ENCODE measurements at places on chromosomes 7 and 10. TPM values are rescaled to one million over a fixed set of nuclear protein-coding genes. Genes with fewer than 3 reads are reported as not detected.

GRCh38 chr7:90660819-90661218, 64.7 kb downstream of the CDK14 start:
- no peak overlapping the region for H3K4me3 ChIP-seq
- no peak overlapping the region for H3K27ac ChIP-seq
- peaks cover 3% of the 10 kb centered on the region for H3K36me3 ChIP-seq
- no peaks in the 10 kb centered on the region for H3K27me3 ChIP-seq

DNA sequence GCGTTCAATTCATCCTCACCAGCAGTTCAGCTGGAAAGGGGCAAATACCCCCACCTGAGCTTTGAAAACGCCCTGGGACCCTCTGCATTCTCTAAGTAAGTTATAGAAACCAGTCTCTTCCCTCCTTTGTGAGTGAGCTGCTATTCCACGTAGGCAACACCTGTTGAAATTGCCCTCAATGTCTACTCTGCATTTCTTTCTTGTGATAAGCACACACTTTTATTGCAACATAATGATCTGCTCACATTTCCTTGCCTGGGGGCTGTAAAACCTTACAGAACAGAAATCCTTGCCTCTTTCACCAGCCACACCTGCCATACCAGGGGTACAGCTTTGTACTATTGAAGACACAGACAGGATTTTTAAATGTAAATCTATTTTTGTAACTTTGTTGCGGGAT, 155.8 kb upstream of the LANCL2 start:
- H3K36me3 ChIP-seq = no peaks in the 10 kb centered on the region
- H3K4me3 ChIP-seq = no peak overlapping the region
- H3K27me3 ChIP-seq = no peaks in the 10 kb centered on the region
- peaks cover 4% of the 10 kb centered on the region for H3K4me1 ChIP-seq

Gene SPRN
- total RNA-seq = 0.48 TPM

DNA sequence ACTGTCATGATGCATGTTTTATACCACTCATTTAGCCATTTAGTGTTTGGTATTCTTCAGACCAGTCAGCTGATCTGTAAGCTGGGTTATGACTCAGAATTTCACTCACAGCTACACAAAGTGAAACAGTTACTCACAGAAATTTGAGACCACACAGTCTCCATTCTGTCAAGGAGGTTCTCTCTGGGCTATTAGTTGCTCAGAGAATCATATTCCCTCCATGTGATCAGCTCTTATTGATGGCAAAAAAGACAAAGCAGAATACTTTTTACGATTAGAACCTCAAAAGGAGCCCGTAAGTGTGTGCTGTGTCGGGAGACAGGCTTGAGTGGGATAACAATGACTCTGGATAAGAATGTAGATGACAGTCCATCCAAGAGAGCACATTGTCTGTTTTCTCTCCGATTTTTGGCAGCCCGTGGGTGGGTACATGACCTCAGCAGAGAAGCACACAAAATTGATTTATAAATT, 277.6 kb upstream of the SORCS1 start:
- no peaks in the 10 kb centered on the region for H3K36me3 ChIP-seq
- no peaks in the 10 kb centered on the region for H3K27me3 ChIP-seq
- no peak overlapping the region for H3K27ac ChIP-seq

DNA sequence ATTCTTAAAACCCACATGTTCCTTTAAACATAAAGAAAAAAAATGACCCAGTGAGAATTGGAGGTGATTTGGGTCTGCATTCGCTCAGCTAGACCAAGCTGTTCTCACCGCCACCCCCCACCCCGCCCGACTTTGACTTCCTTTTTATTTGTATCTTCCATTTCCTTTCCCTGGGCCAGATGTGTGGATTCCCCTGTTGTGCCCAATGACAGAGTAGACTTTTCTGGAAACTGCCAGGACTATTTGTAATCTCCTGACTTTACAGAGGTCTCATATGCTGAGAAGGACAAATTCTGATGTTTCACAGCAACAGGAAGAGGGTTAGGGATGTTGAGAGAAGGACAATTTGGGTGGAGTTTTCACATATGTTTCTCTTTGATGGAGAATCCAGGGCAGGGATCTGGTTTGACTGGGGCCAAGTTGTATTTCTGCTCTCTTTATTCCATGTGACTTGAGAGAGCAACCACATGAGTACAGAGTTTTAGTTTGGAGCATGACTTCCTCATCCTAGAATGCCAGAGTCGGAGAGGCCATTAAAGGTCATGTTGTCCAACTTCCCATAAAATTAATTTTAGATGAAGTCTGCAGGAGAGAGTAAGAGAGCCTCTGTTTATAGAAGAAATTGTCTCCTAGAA, 1023.2 kb downstream of the LRMDA start:
- H3K4me3 ChIP-seq = no peak overlapping the region
- no peak for DNase-seq
- no peaks in the 10 kb centered on the region for H3K27me3 ChIP-seq
- peaks cover 5% of the 10 kb centered on the region for H3K4me1 ChIP-seq

Gene SLC29A4
- 32.5 TPM for total RNA-seq

Gene BHLHA15
- not detected for total RNA-seq

Gene BPGM
- total RNA-seq = 19.8 TPM

- DNase-seq = no peak
- H3K27ac ChIP-seq = no peak overlapping the region
- H3K4me1 ChIP-seq = peaks cover 19% of the 10 kb centered on the region
- H3K27me3 ChIP-seq = no peaks in the 10 kb centered on the region
- no peak overlapping the region for H3K4me3 ChIP-seq
- H3K36me3 ChIP-seq = no peaks in the 10 kb centered on the region
Measured at GRCh38 chr10:500876-501275, 188.6 kb downstream of the DIP2C start.

Gene PVRIG
- total RNA-seq = not detected

Gene ADAM8
- total RNA-seq = 3.6 TPM

Gene EN2
- total RNA-seq = 7.2 TPM

GRCh38 chr10:122251459-122252255, 19.4 kb upstream of the BTBD16 start:
- no peak for DNase-seq
- H3K4me3 ChIP-seq = no peak overlapping the region
- peaks cover 5% of the 10 kb centered on the region for H3K4me1 ChIP-seq
- H3K36me3 ChIP-seq = peaks cover 5% of the 10 kb centered on the region
- no peaks in the 10 kb centered on the region for H3K27me3 ChIP-seq
- H3K27ac ChIP-seq = no peak overlapping the region

Gene CCDC136
- total RNA-seq = 72.2 TPM

- H3K4me1 ChIP-seq = peaks cover 29% of the 10 kb centered on the region
- H3K27ac ChIP-seq = peak overlapping the region; percentile 62
- H3K4me3 ChIP-seq = no peak overlapping the region
Measured at GRCh38 chr10:129857242-129857960, 106.7 kb downstream of the EBF3 start.

DNA sequence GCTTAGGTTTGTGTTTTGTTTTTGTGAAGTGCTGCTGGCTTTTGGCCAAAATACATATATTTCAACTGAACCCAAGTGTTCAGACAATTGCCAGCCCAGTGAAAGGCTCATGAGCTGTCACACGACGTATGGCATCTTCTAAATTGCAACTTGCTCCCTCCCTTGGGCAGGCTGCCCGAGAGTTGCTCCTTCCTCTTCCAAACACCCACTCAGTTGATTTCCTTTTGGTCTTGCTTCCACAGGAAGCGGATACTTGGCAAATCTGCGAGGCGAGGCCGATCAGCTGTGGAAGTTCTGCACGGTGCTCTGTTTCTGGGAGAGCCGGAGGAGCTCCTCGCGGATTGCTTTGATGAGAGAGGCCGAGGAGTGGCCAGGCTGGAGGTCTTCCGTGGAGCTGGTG, 39.6 kb upstream of the ATP6V0A4 start:
- peaks cover 28% of the 10 kb centered on the region for H3K36me3 ChIP-seq
- H3K4me1 ChIP-seq = peaks cover 5% of the 10 kb centered on the region
- H3K27me3 ChIP-seq = no peaks in the 10 kb centered on the region
- no peak for DNase-seq

Gene CLDN12
- 41.1 TPM for total RNA-seq

DNA sequence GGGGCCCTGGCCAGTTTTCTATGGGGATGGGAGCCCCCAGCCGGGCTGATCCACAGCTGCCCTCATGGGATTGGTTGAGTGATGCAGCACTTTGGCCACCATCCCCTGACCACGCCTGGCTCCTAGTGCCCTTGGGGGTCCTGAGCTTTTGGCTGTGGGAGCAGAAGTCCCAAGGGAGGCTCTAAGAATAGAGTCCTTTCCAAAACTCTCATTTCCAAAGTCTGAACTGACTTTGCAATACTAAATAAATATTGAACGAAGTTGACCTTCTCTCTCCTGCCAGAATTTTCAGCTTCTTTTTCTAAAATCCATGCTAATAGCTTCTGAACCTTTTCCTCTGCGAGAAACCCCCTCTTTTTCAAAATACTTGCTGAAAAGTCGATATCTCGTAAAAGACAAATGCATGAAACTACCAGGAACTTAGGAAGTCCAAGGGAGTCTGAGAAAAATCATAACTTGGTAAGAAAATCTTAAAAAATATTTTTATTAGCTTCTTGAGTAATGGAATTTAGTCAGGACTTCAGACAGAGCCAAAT, 62.7 kb upstream of the IGFBP3 start:
- H3K36me3 ChIP-seq = peaks cover 5% of the 10 kb centered on the region
- peaks cover 15% of the 10 kb centered on the region for H3K4me1 ChIP-seq
- no peak overlapping the region for H3K4me3 ChIP-seq
- H3K27ac ChIP-seq = no peak overlapping the region
- H3K27me3 ChIP-seq = no peaks in the 10 kb centered on the region

GRCh38 chr10:29794776-29795611, 160.2 kb upstream of the SVIL start:
- no peak overlapping the region for H3K27ac ChIP-seq
- DNase-seq = no peak
- H3K36me3 ChIP-seq = no peaks in the 10 kb centered on the region
- H3K27me3 ChIP-seq = no peaks in the 10 kb centered on the region
- H3K4me3 ChIP-seq = no peak overlapping the region

Gene DRGX
- total RNA-seq = 0.18 TPM

GRCh38 chr10:60246382-60246781, 143.3 kb downstream of the ANK3 start:
- no peaks in the 10 kb centered on the region for H3K36me3 ChIP-seq
- no peak overlapping the region for H3K4me3 ChIP-seq
- no peak overlapping the region for H3K27ac ChIP-seq
- no peak for DNase-seq

- H3K4me3 ChIP-seq = no peak overlapping the region
- no peak for DNase-seq
- no peaks in the 10 kb centered on the region for H3K27me3 ChIP-seq
- H3K4me1 ChIP-seq = no peaks in the 10 kb centered on the region
Measured at GRCh38 chr10:113540845-113541548, 11.9 kb upstream of the HABP2 start.

DNA sequence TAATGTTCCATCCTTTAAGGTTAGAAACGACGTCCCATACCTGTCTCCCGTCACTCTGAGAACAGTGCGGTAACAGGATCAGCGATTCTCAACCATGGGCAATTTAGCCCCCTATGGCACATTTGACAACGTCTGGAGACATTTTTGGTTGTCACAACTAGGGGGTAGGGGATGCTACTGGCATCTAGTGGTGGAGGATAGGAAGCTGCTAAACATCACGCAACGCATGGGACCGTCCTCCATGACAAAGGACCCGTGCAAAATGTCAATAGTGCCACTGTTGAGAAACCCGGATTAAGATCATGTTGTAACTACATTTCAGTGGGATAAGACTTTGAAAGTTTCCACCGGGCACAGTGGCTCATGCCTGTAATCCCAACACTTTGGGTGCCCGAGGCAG, 5.0 kb upstream of the PAXIP1 start:
- H3K27me3 ChIP-seq = no peaks in the 10 kb centered on the region
- peak; percentile 14 for DNase-seq
- no peak overlapping the region for H3K27ac ChIP-seq
- peaks cover 4% of the 10 kb centered on the region for H3K36me3 ChIP-seq
- peaks cover 21% of the 10 kb centered on the region for H3K4me1 ChIP-seq
- H3K4me3 ChIP-seq = peak overlapping the region; percentile 78

DNA sequence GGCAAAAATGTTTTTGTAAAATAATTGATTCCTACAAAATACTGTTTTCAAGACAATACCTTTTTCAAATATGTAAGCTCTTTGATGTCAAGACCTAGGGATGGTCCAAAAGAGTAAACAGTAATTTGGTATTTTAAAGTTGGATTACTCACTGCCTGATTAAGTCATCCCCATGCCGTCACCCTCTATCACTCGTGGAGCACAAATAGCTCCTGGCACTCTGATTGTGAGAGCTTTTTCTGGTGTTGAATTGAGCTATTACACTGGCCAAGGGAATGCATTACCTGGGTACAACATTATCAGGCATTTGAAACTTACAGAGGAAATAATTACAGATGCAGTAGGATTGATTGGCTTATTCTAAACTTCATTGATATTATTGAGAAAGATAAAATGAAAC, 231.9 kb upstream of the GRM3 start:
- H3K36me3 ChIP-seq = no peaks in the 10 kb centered on the region
- peaks cover 5% of the 10 kb centered on the region for H3K4me1 ChIP-seq
- H3K27ac ChIP-seq = no peak overlapping the region
- no peak for DNase-seq

DNA sequence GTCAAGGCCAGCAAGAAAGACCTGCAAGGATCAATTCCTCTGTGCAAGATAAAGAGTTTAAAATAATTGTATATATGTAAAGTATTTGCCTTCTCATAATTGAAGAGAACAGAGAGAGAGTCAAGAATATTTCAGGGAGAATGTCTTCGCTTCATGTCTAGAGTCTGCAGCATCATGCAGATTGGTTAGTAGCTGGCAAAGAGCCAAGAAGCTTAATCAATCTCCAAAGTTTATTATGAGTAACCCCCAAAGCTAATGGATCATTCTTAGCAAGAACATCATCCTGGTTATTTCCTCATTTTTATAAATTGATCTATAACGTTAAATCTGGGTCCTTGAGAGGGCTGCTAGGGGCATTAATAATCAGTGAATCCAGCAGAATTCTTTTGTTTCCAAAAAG, 38.9 kb upstream of the CTBP2 start:
- DNase-seq = no peak
- H3K27me3 ChIP-seq = no peaks in the 10 kb centered on the region
- H3K4me3 ChIP-seq = no peak overlapping the region
- no peaks in the 10 kb centered on the region for H3K36me3 ChIP-seq
- H3K4me1 ChIP-seq = no peaks in the 10 kb centered on the region

DNA sequence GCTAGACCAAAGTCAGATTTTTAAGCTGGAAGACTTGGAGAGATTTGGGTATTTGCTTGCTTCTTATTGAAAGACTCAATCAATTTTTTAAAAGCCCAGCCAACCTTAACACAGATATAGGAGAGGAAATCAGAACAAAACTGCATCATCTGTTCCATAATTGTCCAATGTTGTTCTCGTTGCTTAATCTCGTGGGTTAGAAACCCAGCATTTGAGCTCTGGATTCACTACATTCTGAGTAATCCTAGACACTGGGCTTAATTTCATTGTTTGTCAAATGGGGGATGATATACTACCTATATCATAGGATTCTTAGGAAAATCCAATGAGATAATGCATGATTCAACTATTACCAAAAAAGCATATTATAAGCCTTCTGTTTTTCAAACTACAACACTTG, 48.9 kb downstream of the CALD1 start:
- peaks cover 3% of the 10 kb centered on the region for H3K4me1 ChIP-seq
- H3K27ac ChIP-seq = no peak overlapping the region
- no peaks in the 10 kb centered on the region for H3K27me3 ChIP-seq
- H3K36me3 ChIP-seq = no peaks in the 10 kb centered on the region

GRCh38 chr10:72511459-72511858, 114.4 kb downstream of the MICU1 start:
- H3K27ac ChIP-seq = peak overlapping the region; percentile 5
- no peaks in the 10 kb centered on the region for H3K4me1 ChIP-seq
- DNase-seq = no peak
- peaks cover 11% of the 10 kb centered on the region for H3K36me3 ChIP-seq
- no peaks in the 10 kb centered on the region for H3K27me3 ChIP-seq
- no peak overlapping the region for H3K4me3 ChIP-seq

GRCh38 chr7:137081321-137082093, 213.1 kb downstream of the CHRM2 start:
- no peak overlapping the region for H3K4me3 ChIP-seq
- no peak overlapping the region for H3K27ac ChIP-seq
- H3K36me3 ChIP-seq = no peaks in the 10 kb centered on the region

Gene AKR1B1
- 202 TPM for total RNA-seq
